ENCODE measurements at places on chromosomes 6 and 20.

- no peak overlapping the region for H3K27ac ChIP-seq
- no peak for DNase-seq
- H3K4me1 ChIP-seq = peaks cover 2% of the 10 kb centered on the region
- H3K4me3 ChIP-seq = no peak overlapping the region
Measured at GRCh38 chr20:36205026-36205425, 31.3 kb upstream of the AAR2 start.

GRCh38 chr20:1280195-1281102, 14.4 kb downstream of the SNPH start:
- DNase-seq = no peak
- H3K4me1 ChIP-seq = no peaks in the 10 kb centered on the region
- H3K27ac ChIP-seq = no peak overlapping the region
- H3K36me3 ChIP-seq = no peaks in the 10 kb centered on the region
- H3K27me3 ChIP-seq = no peaks in the 10 kb centered on the region

- DNase-seq = peak; percentile 43
- H3K4me1 ChIP-seq = peaks cover 47% of the 10 kb centered on the region
- H3K36me3 ChIP-seq = peaks cover 49% of the 10 kb centered on the region
Measured at GRCh38 chr20:41029150-41029901, 704 bp downstream of the TOP1 start.

DNA sequence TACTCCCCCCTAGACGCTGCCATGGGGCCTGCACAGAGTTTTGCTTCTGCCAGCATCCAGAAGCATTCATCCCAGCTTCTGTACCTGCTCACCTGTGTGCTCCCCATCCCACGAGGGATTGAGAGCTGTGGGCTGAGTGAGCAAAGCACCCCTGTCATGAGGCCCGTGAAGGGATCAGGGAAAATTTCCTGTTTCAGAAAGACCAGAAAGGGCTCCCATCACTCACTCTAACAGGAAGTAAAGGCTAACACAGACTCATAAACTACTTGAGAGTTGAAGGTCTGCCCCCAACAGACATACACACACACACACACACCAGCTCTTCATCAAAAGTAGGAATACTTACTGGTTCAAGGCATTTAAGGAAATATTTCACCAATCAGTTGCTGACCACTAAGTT, 256.5 kb upstream of the NT5E start:
- DNase-seq = no peak
- H3K36me3 ChIP-seq = no peaks in the 10 kb centered on the region
- no peaks in the 10 kb centered on the region for H3K4me1 ChIP-seq
- no peak overlapping the region for H3K27ac ChIP-seq
- no peak overlapping the region for H3K4me3 ChIP-seq

DNA sequence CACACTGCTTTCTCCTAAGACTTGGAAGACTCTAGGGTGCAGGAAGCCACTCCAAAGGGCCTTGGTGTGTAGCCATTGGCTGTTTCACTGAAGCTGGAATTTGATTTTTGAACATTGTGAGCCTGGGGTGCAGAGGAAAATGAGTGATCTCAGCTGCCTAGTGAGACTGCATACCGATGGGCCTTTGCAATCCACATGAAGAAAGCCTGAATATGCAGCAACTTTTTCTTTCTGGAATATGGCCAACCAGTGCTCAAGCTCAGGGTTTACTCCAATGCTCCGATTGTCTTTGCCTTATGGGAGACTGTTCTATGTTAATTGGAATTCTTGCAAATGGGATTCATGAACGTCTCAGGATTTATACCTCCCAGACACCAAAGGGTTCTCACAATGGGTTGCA, 242.6 kb downstream of the DOK5 start:
- H3K27ac ChIP-seq = no peak overlapping the region
- no peak for DNase-seq
- no peaks in the 10 kb centered on the region for H3K36me3 ChIP-seq
- H3K27me3 ChIP-seq = no peaks in the 10 kb centered on the region
